Fibroblast of the aortic adventitia (primary cell): ENCODE measurements at places on chromosomes 2 and 18. TPM values are rescaled to one million over a fixed set of nuclear protein-coding genes. Genes with fewer than 3 reads are reported as not detected.

AMER3 gene
- not detected in 2 replicates for total RNA-seq

DNA sequence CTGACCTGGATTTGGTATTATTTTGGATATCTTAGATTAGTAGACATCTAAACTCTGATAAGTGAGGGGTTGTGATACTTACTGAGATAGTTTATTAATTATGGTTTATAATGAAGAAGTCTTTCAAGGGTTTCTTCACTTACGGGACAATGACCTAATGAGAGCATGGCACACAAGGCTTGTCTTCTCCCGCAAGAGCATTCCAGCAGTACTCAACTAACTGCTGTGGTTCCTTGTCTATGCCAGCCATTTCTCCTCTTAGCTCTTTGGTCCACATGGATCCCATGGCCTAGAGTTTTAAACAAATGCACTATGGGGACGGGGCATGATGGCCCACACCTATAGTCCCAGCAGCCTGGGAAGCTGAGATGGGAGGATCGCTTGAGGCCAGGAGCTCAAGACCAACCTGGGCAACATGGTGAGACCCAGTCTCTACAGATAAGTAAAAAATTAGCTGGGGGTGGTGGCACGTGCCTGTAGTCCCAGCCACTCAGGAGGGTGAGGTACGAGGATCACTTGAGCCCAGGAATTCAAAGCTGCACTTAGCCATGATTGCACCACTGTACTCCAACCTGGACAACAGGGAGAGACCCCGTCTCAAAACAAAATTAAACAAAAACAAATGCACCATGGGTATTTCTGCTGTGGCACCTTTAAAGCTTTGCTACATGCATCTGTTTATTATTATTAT, 161.7 kb upstream of the MYCN start:
- no peak for DNase-seq

- DNase-seq, result no peak
These were observed 26.6 kb downstream of the CCDC195 start for GRCh38 chr2:224689539-224689938.

DNA sequence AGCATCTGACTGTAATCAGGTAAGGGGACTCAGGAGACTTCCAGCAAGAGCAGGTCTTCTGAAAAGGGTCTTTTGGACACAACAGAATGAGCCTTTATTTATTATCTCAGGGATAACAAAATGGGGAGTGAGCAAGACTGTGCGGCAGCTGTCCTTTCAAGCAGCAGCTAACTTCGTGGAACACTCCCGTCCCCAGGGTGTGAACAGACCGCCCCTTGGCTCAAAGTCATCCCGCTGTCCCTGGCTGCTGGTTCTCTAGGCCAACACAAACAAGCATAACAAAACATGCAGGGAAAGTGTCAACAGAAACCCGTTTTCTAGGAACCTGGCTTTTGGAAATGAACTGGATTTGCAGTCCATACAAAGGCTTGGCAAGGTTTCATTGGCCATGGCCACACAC, 787.9 kb upstream of the FANCL start:
- no peak for DNase-seq

GRCh38 chr2:225274751-225275150, 124.8 kb upstream of the NYAP2 start:
- DNase-seq, result peak; percentile 57

DNAH6 gene
- total RNA-seq, result under 0.01 and 0.49 TPM in 2 replicates

DNA sequence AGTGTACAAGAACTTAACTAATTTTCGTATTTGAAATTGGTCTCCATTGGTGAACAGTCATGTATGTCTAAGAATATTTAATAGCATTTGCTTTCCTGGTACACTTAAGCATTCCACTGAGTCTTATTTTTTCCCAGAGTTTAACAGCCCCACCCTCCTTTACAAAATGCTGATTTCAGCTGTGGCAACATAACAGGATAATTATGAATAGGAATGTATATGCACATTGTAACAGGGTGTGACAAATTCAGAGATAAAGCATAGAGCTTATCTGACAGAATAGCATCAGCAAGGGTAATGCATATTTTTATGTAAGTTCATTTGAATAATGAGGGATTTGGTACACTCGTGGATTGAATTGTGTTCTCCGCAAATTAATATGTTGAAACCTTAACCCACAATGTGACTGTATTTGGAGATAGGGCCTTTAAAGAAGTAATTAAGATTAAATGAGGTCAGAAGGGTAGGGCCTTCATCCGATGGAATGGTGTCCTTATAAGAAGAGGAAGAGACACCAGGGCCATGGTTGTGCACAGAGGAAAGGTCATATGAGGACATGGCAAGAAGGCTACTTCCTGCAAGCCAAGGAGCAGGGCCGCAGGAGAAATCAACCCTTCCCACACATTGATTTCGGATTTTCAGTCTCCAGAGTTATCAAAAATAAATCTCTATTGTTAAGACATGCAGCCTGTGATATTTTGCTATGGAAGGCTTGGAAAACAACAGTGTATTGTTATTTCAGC, 439.7 kb upstream of the CDH20 start:
- peak; percentile 31 for DNase-seq

DNA sequence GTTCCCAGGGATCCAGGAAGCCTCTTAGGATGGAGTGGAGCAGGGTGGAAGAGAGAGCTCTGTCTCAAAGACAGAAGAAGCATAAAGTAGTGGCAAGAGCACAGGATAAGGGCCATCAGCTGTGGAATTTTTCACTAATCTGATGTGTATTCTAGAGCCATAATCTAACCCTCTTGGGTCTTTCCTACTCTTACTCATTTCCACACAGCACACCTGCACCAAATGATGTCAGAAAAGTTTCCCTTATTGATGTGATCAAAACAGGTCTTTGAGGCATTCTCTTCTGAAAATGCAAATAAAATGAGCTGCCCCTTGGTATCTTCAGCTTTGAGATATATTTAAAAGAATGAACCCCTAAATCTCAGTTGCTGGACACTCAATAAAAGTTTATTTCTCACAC, 415.1 kb upstream of the CHST9 start:
- DNase-seq, result no peak

- peak; percentile 75 for DNase-seq
These were observed 95.4 kb downstream of the CTAGE1 start for GRCh38 chr18:22322243-22322691.

- peak; percentile 61 for DNase-seq
These were observed 348.8 kb upstream of the GULP1 start for GRCh38 chr2:187942876-187943275.
